ENCODE measurements at places on chromosomes 6 and 20. TPM values are rescaled to one million over a fixed set of nuclear protein-coding genes. Genes with fewer than 3 reads are reported as not detected.

DNA sequence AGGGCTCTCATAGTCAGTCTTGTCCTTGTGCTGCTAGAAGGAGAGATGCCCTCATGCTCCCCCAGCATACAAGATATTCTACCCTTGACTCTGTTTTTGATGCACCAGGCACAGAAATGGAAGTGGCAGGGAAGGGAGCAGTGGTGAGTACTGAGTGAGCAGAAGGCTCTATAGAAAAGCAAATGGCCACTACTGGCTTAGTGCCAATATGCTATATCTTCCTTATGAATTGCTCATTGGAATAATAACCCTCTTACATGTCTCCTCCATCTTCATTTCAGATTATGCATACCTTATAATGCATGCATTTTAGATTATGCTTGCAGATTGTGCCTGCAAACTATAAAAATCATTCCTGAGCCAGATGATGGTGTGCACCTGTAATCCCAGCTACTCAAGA is 82.8 kb downstream of the MAP3K5 start:
- no peak for DNase-seq

The PKHD1 gene
- not detected for total RNA-seq

The SPEF1 gene
- not detected for total RNA-seq

- DNase-seq = no peak
These were observed 29.3 kb downstream of the PPARD start for GRCh38 chr6:35371494-35372262.

The OTOR gene
- total RNA-seq = not detected

All from B cell (primary cell).